Germinal center (tissue), 1 donor: ENCODE measurements at places on chromosomes 6 and 20.

GRCh38 chr6:141667580-141668309 is 465.0 kb upstream of the GJE1 start:
- no peak for DNase-seq

DNA sequence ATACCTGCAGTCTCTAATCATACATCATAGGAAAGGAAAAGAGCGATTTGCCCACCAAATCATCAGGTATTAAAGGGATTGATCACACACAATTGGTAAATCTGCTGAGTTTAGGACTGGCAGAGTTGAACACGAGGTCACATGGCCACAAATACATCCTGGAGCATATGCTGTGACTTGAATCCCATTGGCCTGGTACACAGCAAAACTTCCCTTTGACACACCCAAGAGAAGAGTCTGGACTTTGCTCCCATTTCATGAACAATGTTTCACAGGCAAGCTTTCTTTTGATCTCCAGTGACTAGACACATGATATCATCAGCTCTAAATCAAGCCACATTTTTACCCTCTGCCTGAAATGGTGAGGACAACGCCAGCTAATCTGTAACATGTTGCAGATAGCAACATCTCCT is 117.9 kb downstream of the ISM1 start:
- no peak for DNase-seq

- no peak for DNase-seq
Observed at GRCh38 chr6:3825331-3825831, 23.8 kb upstream of the FAM50B start.

- peak; percentile 80 for DNase-seq
Observed at GRCh38 chr6:73309785-73310502, 44.1 kb downstream of the DPPA5 start.
